ENCODE measurements at places on chromosomes 13 and 19.

- DNase-seq = no peak
Observed at GRCh38 chr19:7830272-7830771, 304 bp downstream of the EVI5L start.

GRCh38 chr13:73040484-73040883 lies 18.3 kb upstream of the KLF5 start:
- no peak for DNase-seq

DNA sequence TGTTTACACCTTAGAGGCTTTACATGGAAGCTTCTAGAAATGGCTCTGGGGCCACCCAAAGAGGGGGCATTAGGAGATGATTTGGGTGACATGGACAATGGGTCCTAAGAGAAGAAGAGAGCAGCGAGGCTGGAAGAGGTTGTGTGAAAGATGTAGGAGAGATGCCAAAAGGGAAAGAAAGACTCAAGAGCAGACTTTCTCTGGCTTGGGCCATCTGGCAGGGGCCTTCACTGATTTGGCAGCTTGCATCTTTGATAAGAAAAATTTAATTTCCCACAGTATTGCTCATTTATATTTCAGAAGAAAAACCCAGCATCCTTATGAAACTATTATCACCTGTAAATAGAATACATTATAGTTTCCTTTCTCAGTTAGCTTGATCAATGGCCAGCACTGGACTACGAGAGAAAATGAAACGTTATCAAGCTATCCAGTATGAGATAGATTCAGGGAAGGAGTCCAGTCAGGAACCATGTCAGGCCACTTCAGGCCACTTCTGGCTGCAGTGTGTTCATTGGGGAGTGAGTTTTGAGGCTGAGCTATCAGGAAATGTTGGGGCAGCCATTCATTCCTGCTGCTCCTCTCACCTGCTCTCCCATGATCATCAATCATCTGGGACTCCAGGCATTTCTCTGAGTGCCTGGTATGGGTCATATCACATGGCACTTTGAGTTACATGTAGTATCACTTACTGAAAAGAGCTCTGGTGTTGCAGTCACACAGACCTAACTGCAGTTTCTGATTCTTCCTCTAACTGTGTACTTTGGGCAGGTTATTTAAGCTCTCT lies 10.3 kb downstream of the SCEL start:
- DNase-seq = peak; percentile 31

GRCh38 chr13:46173656-46174055 lies 8.3 kb downstream of the LCP1 start:
- no peak for DNase-seq

DNA sequence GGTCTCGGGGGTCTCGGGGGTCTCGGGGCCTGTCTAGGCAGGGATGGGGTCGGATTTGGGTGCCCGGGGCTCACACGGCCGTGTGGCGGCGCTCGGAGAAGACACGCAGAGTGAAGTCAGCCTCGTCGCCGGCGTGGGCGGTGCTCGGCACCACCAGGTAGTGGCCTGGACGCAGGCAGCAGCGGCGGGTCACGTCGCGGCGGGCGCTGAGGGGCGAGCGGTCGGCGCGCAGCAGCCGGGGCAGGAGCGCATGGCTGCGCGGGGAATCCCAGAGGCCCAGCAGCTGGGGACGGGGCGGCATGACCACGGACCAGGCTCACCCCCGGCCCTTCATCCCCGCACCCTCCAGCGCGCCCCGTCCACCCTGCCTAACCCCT lies 8.2 kb downstream of the CAPN12 start:
- DNase-seq = no peak

- no peak for DNase-seq
Observed at GRCh38 chr19:15841875-15842569, 26.6 kb upstream of the OR10H1 start.

GRCh38 chr19:37931881-37932655 lies 25.1 kb downstream of the SIPA1L3 start:
- peak; percentile 49 for DNase-seq

DNA sequence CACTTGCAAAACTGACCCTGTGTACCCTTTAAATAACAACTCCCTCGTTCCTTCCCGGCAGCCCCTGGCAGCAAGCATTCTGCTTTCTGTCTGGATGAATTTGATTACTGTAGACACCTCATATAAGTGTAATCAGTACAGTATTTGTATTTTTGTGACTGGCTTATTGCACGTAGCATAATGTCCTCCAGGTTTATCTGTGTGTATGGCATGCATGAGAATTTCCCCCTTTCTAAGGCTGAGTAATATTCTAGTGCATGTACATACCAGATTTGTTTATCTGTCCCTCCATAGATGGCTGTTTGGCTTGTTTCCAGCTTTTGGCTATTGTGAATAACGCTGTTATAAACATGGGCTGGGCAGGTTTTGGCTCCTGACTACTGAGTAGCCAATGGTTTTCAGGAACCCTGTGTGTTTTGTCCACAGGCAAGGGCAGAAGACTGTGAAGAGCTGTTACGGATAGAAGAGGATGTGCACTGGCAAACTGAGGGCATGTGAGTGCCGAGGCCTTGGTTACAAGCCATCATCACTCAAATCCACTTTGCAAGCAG lies 98.0 kb downstream of the ESD start:
- no peak for DNase-seq

DNA sequence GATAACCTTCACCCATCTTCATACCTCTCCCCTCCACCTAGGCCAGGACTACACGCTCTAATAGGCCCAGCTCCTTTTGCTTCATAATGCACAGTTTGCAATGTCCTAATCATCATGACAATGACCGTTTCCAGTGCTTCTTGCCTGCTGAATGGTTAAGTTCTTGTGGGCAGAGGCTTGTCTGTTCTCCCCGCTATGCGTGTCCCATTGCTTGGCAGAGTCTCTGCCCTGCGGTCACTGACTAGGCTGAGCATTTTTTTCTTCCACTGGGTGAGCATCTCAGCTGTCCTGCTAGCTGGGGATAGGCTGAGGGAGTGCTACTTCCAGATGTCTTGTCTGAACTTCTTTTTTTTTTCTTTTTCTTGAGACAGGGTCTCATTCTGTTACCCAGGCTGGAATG lies 314.7 kb downstream of the UQCRFS1 start:
- no peak for DNase-seq

DNA sequence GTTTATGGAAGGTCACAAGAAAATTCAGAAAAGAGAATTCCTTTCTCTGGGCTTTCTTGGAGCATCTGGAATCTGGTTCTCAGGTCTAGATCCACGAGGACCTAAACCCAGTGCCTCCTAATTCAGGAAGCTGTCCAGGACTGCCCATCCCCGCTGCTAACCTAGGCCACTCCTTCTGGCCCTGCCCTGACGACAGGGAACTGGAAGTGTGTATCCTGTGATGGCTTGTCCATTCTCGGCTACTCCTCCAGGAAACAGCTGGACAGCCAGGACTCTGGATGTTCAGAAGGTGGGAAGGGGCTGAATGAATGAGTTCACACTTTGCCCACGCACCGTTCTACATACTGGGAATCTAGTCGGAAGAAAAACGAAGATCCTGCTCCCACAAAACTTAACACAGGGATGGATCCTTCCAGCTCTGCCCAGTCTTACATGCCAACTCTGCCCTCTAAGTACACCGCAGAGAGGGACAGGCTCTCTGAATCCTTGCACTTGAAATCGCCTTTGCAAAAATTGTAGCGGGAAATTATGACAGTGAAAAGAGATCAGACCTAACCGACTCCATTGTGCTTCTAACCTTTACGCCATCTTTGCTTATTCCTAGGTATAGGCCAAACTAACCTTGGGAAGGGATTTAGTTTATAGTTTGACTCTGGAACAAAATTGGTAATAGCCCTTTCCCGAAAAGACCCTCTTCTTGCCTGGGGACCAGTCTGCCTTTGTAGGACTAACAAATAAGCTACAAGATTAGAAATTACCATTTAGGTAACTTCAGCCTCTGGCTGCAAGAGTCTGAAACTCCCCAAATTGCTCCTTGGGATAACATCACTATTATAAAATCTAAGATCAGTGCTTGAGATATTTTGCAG lies 1.8 kb downstream of the LSM4 start:
- no peak for DNase-seq

GRCh38 chr19:18393836-18394235 lies 3.6 kb downstream of the LRRC25 start:
- no peak for DNase-seq

- no peak for DNase-seq
Observed at GRCh38 chr19:35309481-35310279, 17.7 kb downstream of the MAG start.

- DNase-seq = no peak
Observed at GRCh38 chr13:28056426-28056825, 44.0 kb downstream of the FLT3 start.

DNA sequence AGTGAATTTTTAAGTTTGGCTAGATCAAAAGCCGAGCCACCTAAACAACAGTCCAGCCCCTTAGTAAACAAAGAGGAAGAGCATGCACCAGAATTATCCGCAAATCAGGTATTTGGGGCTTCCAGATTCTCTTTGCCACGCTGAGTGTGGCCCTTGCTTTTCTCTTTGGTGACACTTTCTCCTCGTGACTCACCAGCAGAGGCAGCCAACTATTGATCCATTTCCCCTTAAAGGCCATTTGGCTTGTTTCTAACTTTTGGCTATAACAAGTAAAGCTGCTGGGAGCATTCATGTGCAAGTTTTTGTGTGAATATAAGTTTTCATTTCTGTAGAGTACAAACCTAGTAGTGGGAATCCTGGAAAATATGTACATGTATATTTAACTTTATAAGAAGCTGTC lies 17.6 kb upstream of the WDR88 start:
- DNase-seq = no peak

DNA sequence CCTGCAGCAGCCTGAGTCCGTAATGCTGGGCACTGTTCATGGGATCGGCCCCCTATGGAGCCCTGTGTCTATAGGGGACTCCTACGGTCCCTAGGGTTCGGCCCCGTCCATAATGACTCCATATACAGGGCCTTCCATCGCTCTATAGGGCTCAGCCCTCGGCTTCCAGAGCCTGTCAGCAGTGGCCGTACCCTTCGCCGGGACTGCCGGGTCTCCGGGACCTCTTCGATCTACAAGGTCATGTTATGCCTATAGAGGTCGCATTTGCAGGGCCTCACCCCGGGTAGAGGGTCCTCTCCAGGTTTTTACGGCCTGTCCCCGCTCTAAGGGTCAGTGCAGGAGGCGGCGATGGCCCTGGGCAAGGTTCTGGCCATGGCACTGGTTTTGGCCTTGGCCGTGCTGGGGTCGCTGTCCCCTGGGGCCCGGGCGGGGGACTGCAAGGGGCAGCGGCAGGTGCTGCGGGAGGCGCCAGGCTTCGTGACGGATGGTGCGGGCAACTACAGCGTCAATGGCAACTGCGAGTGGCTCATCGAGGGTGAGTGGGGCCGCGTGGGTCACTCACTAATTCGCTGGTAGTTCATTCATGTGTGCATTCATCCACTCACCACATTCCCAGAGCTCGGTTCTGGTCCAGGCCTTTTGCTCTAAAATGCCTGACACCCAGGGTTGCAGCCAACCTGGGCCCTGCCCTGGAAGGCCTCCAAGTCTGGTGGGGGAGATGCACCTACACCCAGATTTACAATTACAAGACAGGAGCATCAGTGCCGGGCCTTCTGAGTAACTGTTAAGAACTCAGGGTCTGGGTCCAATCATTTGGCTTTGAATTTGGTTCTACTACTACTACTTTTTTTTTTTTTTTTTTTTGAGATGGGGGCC lies 699 bp downstream of the MEGF8 start:
- DNase-seq = no peak

DNA sequence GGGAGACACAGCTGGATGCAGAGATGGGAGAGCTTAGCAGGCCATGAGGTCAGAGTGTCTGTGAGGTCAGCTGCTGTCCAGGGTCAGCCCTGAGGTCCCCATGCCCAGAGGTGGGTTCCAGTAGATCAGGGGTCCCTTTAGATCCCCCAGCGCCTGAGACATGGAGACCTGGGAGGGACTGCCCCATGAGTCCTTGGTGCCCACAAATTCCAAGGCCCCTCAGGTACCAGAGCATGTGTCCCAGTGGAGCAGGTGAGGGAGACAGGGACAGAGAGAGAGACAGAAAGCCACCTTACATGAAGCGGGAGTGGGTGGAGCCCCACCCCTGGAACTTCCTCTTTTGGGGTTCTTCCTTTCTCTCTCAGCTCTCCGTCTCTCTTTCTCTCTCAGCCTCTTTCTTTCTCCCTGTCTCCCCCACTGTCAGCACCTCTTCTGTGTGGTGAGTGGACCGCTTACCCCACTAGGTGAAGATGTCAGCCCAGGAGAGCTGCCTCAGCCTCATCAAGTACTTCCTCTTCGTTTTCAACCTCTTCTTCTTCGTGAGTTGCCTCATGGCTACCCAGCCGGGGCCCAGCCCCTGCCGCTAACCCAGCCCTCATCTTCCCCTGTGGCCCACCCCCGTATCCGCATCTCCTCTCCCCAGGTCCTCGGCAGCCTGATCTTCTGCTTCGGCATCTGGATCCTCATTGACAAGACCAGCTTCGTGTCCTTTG lies at the start of gene CD37:
Gene CD37, plus strand, starts transcription at position 336 of the 713 bp plus-strand sequence. Its CDS starts 135 bp downstream, at position 471.
- no peak for DNase-seq

GRCh38 chr19:49056101-49056901 lies 1.2 kb downstream of the CGB7 start:
- DNase-seq = no peak

DNA sequence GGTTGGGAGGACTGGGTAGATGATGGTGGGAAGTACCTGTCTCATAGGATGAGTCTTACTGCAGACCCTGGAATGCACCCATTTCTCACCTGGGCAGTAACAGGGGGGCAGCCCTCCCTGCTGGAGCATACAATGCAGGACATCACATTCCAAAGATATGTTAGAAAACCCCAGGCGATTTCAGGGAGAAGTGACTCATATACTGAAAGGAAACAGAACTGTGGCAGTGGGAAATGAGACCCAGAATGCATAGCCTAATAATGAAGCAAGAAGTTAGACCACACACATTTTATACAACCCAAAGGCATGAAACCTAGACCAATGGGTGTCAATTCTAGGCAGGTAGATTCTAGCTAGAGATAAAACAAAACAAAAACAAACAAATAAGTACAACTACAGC lies 402.7 kb downstream of the IRS2 start:
- no peak for DNase-seq
